ENCODE measurements at places on chromosomes 16 and 17. TPM values are rescaled to one million over a fixed set of nuclear protein-coding genes. Genes with fewer than 3 reads are reported as not detected.

The SDK2 gene
- 0.15 TPM for total RNA-seq

The KRT28 gene
- not detected for total RNA-seq

The SPATA32 gene
- not detected for total RNA-seq

The CD68 gene
- 44.2 TPM for total RNA-seq

The SLC12A3 gene
- not detected for total RNA-seq

The SLC38A10 gene
- 101 TPM for total RNA-seq

The OVCA2 gene
- 15.3 TPM for total RNA-seq

The OR1F1 gene
- total RNA-seq = not detected

The NUDT16L1 gene
- 40.4 TPM for total RNA-seq

The CMTM2 gene
- not detected for total RNA-seq

The XPO6 gene
- 46.2 TPM for total RNA-seq

The KRTAP4-3 gene
- not detected for total RNA-seq

The RHBDL1 gene
- 1.1 TPM for total RNA-seq

The CACNA1H gene
- 4.2 TPM for total RNA-seq

The TAC4 gene
- not detected for total RNA-seq

The GPRC5B gene
- total RNA-seq = 5.0 TPM

The MT1F gene
- total RNA-seq = 763 TPM

The FOXJ1 gene
- total RNA-seq = 0.08 TPM

The TNP2 gene
- not detected for total RNA-seq

The CORO7 gene
- 9.6 TPM for total RNA-seq

The DPEP1 gene
- 0.13 TPM for total RNA-seq

The ARHGDIG gene
- total RNA-seq = 0.70 TPM

The CDK5RAP3 gene
- total RNA-seq = 107 TPM

The MYH2 gene
- not detected for total RNA-seq

The PMP22 gene
- total RNA-seq = 3.6 TPM

The TMEM114 gene
- total RNA-seq = not detected

The PLLP gene
- 7.5 TPM for total RNA-seq

The FGF11 gene
- 0.86 TPM for total RNA-seq

The CD300E gene
- 0.08 TPM for total RNA-seq

The FMNL1 gene
- total RNA-seq = 3.4 TPM

The SLC35G6 gene
- not detected for total RNA-seq

The SF3B3 gene
- 92.3 TPM for total RNA-seq

The TEKT1 gene
- total RNA-seq = not detected

The NOG gene
- 0.13 TPM for total RNA-seq

The TPSB2 gene
- 1.6 TPM for total RNA-seq

The WSCD1 gene
- total RNA-seq = 2.9 TPM

The KRTAP1-5 gene
- total RNA-seq = not detected

The DOC2A gene
- 0.15 TPM for total RNA-seq

The CCL23 gene
- total RNA-seq = 1.4 TPM

The MRTFB gene
- 18.5 TPM for total RNA-seq

The SNX20 gene
- 0.53 TPM for total RNA-seq

The HMOX2 gene
- total RNA-seq = 44.9 TPM

The GOSR2 gene
- total RNA-seq = 28.1 TPM

The SPATA22 gene
- total RNA-seq = not detected

The HS3ST6 gene
- not detected for total RNA-seq

The KRT16 gene
- total RNA-seq = not detected
